ENCODE measurements at places on chromosomes 16 and 17.

GRCh38 chr16:19746561-19746960, 28.5 kb downstream of the IQCK start:
- peak; percentile 9 for DNase-seq

- DNase-seq = no peak
These were observed 87.1 kb downstream of the AIPL1 start for GRCh38 chr17:6347776-6348175.

DNA sequence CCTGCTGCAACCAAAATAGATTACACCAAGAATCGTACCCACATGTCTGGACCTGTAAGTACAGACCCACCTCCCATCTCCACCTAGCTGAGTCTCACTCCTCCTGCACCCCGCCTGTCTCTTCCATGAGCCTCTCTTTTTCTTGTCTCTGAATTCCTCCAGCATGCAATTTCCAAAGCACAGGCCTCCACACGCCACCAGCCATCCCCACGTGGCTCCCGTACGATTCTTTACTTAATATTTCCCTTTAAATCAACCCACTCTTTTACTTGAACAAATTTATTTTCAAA, 1.2 kb downstream of the RPH3AL start:
- DNase-seq = peak; percentile 46

DNA sequence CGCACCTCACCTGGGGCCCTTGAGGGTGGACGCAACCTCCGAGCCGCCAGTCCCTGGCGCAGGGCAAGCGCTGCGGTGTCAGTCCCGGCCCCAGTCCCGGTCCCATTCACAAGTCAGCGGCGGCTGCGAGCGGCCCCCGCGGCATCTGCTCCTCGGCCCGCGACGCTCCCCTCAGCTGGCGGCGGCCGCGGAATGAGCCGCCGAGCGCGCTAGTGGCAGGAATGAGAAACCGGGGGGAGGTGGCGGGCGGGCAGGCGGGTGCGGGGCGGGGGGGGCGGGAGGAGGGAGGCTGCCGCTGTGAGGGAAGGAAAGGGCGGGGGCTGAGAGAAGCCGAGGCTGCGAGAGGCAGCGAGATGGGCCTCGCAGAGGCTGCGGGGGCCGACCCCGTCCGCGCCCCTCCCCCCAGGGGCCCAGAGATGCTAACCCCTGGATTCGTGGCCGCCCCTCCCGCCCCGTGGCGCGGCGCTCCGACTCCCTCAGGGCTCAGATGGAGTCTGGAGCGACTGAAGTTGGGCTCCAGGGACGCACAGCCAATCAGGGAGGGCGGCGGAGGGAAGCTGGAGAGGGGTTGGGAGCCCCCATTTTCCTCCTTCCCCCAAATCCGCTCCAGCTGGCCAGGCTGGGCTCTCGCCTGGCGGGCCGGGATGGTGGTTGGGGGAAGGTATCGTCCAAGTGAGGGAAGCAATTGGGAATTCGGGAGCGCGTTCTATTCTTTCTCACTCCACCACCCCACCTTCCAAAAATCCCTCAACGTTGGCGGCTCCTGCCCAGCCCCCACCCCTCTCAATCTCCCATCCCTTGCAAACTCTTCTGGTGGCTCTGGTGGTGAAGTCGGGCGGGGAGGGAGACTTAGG, at the start of gene CDH11:
TSS of gene CDH11 (minus strand) at position 194 of the 854 bp plus-strand sequence. CDS start 117,194 bp downstream, outside the sequence.
- DNase-seq = peak; percentile 88

DNA sequence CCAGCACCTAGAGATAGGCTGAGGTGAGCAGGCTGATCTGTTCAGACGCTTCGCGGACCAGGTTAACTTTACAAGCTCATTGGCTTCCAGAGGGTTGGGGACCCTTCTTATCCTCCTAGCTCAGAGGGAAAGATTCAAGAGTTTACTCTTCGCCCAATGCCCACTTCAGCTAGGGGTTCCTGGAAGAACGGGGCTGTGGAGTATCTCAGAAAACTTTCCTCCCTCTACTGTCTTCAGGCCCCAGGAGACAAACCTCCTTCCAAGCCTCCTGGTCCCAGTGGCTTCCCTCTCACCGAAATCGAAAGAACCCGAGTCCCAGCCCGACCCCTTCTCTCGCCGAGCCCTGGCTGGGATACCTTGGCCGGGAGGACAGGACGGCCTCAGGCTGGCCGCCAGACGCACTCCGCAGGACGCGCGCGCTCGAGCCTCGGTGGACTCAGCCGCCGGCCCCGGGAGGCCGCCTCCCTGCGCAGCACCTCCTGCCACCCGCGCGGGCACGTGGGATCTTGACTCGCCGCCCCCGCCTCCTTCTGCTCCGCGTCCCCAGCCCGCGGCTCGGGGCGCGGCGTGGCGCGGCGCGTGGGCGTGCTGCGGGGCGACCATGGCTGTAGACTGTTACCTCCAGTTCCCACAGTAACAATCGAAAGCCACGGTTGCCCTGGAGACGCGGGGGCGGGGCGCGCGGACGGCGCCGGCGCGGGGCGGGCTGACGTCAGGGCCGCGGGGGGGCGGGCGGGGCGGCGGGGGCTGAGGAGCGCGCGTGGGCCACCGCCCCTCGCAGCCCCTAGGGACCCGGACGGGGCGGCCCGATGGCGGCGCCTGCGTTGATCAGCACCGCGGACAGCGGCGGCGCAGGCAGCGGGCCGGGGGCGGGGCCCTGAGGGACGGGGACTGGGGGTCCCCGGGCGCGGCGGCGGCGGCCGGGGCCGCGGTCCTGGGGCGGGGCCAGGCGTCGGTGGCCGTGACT, 5.3 kb upstream of the HIC1 start:
- peak; percentile 90 for DNase-seq

DNA sequence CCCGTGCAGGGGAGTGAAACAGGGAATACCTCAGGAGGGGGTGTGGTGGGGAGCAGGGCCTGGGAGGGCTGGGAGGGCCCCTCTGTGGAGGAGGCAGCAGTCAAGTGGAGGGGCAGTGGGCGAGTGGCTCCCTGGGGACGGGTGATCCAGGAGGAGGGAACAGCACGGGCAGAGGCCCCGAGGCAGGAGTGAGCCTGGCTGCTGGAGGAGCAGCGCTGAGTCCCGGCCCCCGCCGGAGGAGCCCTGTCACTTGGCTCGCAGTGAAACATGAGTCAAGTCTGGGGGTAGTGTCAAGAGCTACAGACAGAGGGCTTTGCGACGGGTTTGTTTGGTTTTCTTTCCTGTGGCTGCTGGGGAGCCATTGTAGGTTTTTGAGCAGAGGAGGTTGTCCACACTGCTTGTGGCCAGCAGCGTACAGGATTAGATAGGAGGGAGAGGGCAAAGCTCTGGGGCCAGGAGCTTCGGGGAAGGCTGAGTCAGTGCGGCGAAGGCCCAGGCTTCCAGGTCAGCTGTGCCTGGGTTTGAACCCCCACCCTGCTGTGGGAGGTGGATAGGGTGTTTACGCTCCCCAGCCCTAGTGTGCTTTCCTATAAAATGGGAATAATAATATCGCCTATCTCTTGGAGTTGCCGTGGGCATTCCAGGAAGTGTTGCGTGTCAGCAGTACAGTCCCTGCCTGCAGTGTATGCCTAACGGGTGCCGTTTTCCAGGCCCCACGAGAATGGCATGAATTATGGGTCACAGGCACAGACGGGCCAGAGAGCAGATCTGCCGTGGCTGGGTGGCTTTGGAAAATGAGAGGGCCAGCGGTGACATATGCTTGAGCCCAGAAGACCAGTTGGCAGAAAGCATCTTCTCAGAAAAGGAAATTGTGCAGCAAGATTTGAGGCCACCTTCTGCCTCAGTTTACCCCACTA, 115.9 kb upstream of the CIBAR2 start:
- DNase-seq = peak; percentile 67

DNA sequence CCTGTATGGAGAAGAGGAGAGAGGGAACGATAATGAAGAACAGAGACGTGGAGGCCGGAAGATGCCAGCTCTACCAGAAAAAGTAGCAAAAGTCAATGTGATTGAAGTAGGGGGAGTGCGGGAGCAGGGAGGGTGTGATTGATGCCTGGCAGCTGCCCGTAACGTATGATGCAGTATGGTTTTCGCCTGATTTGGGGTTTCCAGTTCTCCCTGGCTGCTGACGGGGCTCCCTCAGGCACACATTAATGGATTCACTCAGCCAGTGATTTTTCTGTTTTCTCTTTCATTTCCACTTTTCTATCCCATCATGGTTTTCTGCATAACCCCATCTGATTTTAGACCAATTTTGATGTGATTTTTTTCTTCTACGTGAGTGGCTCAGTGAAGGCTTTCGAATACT, 62.1 kb downstream of the PRKCA start:
- DNase-seq = no peak

DNA sequence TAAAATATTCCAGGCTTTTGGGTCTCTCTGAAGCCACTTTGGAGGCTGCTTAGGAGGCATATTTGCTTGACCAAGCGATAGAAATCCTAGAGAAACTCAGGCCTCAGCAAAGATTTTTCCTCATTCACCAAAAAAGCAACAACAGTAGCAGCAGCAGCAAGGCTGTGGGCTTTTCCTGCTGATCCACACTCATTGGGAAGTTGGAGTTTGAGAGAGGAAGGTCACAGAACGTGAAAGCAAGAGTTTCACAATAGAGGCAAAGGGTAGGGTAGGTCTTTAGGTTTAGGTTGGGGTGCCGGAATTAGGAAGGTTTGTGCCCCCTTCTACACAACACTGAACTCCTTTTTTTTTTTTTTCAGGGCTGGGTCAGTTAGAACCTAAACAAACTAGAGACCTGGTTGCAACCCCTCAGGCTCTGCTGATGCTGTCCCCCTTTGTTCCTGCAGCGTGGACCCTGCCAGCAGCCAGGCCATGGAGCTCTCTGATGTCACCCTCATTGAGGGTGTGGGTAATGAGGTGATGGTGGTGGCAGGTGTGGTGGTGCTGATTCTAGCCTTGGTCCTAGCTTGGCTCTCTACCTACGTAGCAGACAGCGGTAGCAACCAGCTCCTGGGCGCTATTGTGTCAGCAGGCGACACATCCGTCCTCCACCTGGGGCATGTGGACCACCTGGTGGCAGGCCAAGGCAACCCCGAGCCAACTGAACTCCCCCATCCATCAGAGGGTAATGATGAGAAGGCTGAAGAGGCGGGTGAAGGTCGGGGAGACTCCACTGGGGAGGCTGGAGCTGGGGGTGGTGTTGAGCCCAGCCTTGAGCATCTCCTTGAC, 2.0 kb downstream of the TMUB2 start:
- no peak for DNase-seq

- no peak for DNase-seq
These were observed 105.6 kb downstream of the OR1D5 start for GRCh38 chr17:2957631-2958286.

- DNase-seq = no peak
These were observed 125.5 kb downstream of the CACNG3 start for GRCh38 chr16:24381470-24382118.

DNA sequence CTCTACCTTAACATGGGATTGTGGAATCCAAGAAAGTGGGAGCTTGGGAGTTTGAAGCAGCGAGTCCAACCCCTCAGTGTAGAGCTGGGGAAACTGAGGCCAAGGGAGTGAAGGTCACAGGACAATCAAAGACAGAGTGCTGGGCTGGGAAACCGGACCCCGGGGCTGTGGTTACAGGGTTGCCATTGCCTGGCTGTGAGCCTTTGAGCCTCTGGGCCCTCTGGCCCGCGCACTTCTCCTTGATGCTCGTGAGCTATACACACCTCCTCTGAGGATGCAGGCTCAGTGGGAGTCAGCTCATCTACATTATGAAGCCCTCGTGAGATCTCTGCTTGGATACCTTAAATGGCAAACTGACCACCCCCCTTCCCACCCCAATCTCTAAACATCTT, 2.1 kb downstream of the ABCC3 start:
- DNase-seq = no peak

GRCh38 chr16:51416926-51417325, 265.9 kb upstream of the SALL1 start:
- DNase-seq = peak; percentile 41

DNA sequence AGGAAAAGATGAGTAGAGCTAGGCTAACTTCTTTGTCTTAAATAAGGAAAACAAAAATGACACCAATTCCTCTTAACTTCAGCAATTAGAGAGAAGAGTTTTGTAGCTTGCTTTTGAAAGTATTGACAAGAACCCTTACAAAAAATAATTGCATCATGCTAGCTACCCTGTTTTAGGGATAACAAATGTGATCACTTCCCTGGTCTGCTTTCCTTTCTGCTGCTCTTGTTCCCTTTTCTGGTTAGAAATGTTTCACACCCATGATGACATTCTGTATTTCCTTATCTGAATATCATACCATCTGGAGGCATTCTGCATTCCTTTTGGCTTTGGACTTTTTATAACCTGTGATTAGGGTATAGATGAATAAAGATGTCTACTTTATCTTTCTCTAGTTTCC, 9.9 kb upstream of the SMIM36 start:
- no peak for DNase-seq

- DNase-seq = no peak
These were observed 7.6 kb downstream of the IFT20 start for GRCh38 chr17:28327709-28328108.

DNA sequence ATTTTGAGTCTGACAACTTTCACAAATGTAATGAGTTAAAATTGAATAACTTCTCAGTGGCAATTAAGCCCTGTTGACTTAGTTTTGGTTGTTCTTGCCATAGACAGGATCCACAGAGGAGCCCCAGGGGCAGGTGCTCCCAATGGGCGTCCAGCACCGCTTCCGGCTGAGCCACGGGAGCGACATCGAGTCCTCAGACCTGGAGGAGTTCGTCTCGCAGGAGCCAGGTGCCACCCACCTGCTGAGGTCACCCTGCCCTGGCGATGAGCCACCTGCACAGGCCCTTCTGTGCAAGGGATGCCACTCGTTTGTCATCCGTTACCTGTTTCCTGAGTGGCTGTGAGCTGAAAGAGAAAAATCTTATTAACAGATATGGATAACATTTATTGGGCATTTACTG, 10.7 kb downstream of the CCDC40 start:
- DNase-seq = no peak
